Breast epithelium (tissue), 4 donors: ENCODE measurements at places on chromosomes 11 and 22. TPM values are rescaled to one million over a fixed set of nuclear protein-coding genes. Genes with fewer than 3 reads are reported as not detected.

- no peaks in the 10 kb centered on the region for H3K4me1 ChIP-seq
- no peak overlapping the region for H3K4me3 ChIP-seq
- no peak overlapping the region for H3K27ac ChIP-seq
Observed at GRCh38 chr11:82960779-82961143, 59.2 kb downstream of the DDIAS start.

DNA sequence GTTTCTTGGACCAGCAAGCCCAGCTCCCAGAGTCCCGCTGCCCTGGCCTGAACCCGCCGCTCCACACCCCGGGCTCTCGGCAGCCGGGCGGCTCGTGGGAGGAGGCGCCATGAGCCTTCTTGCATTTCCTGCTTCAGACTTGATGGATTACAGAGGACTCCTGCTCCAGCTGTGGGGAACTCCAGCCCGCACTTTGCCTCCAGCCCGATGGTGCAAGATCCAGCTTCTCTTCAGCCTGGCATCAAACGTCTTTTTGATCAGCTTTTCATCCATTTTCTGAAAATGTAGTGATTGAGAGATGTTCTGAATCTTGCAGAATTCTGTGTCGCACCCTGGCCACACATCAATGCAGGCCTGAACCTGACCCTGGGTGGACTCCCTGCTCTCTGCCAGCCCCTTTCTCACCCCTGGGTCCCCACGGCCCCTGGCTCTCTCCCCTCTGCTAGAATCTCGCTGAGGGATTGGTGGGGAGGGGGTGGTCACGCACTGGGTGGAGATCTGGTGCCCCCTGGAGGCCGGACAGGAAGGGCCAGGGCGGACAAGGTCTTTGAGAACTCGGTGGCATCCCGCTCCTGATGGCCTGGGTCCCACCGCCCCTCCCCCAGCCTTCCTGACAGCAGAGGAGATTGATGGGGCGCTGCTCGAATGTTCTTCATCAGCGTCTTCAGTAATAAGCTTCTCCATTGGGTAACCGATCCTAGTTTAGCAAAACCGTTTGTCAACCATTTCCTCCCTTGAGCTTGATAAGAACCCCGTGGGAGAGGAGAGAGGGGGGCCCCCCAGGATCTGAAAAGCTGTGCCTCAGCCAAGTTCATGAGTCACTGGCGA lies 12.1 kb upstream of the NFAM1 start:
- H3K4me1 ChIP-seq: peaks cover 11% of the 10 kb centered on the region
- no peaks in the 10 kb centered on the region for H3K27me3 ChIP-seq
- H3K36me3 ChIP-seq: no peaks in the 10 kb centered on the region

GRCh38 chr11:104049116-104049515 lies 12.7 kb downstream of the DDI1 start:
- no peak overlapping the region for H3K4me3 ChIP-seq
- H3K27me3 ChIP-seq: no peaks in the 10 kb centered on the region
- no peaks in the 10 kb centered on the region for H3K36me3 ChIP-seq
- H3K27ac ChIP-seq: no peak overlapping the region
- no peak for DNase-seq

- H3K27me3 ChIP-seq: no peaks in the 10 kb centered on the region
- peaks cover 6% of the 10 kb centered on the region for H3K4me1 ChIP-seq
- H3K4me3 ChIP-seq: no peak overlapping the region
- H3K27ac ChIP-seq: peak overlapping the region; percentile 12
- H3K36me3 ChIP-seq: no peaks in the 10 kb centered on the region
- DNase-seq: no peak
Observed at GRCh38 chr11:45041596-45041995, 90.9 kb upstream of the TP53I11 start.

- H3K4me3 ChIP-seq: no peak overlapping the region
- no peak for DNase-seq
- no peaks in the 10 kb centered on the region for H3K27me3 ChIP-seq
- H3K27ac ChIP-seq: no peak overlapping the region
- no peaks in the 10 kb centered on the region for H3K36me3 ChIP-seq
Observed at GRCh38 chr11:103681855-103682254, 354.6 kb upstream of the DDI1 start.

DNA sequence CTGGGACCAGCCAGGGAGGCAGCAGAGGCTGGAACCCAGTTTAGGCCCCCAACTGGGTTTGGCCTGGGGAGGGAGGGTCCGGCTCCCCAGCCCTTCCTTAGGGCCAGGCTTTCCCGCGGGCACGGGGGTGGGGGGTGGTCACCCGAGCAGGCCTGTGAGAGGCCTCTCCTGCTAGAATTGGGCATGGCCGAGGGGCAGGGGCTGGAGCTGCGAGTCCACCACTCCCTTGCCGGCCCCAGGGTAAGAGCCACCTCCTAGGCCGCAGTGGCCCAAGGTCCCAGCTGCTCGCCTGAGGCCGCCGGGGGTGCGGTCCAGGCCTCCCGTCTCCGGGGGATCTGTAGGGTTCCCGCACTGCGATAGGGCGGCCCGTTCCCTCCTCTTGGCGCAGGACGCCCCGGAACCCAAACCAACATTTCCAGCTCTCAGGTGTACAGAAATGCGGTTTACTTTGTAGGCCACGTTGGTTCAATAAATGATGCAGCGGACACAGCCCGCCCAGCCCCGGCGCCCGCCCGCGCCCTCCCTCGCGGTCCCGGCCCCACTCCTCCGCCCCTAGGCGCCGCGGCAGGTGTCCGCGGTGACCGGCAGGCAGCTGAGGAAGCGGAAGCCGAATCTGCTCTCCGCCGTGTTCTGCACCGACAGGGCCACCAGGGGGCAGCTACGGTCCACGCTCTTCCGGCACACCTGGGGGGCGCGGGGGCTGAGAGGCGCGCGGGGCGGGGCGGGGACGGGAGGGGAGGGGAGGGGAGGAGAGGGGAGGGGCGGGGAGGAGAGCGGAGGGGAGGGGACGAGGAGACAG lies 5.9 kb downstream of the LMNTD2 start:
- no peak for DNase-seq
- no peaks in the 10 kb centered on the region for H3K36me3 ChIP-seq
- H3K4me1 ChIP-seq: peaks cover 5% of the 10 kb centered on the region
- peak overlapping the region; percentile 53 for H3K4me3 ChIP-seq

- H3K36me3 ChIP-seq: no peaks in the 10 kb centered on the region
- H3K27me3 ChIP-seq: no peaks in the 10 kb centered on the region
- no peak for DNase-seq
- no peak overlapping the region for H3K4me3 ChIP-seq
Observed at GRCh38 chr22:44000123-44000522, 24.0 kb upstream of the PARVB start.

GRCh38 chr11:4704054-4704789 lies at the start of gene MMP26:
MMP26 (plus strand) TSS chr11:4704784.
- H3K4me3 ChIP-seq: no peak within 1 kb of the TSS
- no peak within 1 kb of the TSS for H3K27ac ChIP-seq
- no peaks in the 10 kb centered on the region for H3K4me1 ChIP-seq
- DNase-seq: no peak
- no peaks in the 10 kb centered on the region for H3K27me3 ChIP-seq

DNA sequence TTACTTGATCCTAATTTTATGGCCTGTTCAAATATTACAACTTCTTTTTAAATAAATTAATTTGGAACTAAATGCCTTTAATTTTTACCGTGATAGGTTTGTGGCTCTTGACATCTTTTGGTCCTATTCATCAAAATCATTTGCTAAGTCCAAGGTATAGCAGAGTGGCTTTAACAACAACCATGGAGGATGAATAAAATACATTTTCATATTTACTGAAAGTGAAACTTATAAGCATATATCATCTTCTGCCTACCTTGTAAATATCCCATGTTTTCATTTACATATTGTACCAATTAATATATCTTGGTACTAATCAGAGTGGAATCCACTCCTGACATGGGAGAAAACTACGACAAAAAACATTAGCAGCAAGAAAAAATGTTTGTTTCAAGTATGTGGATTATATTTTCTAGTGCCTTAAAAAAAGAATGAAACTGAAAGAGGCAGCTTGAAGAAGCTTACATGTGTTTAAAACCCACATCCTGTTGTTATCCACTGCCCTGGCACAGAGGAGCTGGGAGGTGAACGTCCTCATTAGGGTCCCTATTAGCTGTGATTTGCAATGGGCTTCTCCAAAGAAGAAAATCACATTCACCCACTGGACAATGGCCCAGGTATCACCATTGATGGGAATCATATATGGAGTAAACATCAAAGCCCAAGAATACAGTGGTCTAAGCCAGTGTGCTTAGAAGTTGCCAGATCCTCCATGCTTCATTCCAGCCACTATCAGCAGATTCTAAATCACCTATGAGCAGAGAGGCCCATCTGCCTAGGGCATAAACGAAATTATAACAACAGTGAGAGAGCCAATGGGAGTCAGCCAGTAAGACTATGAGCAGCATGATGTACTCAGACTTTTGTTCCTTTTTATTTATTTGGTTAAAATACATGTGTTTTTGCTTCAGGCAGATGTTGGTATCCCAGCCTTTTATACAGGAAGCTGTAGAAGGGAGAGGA lies 84.7 kb downstream of the MAML2 start:
- peak overlapping the region; percentile 84 for H3K27ac ChIP-seq
- H3K27me3 ChIP-seq: no peaks in the 10 kb centered on the region
- peak overlapping the region; percentile 31 for H3K4me3 ChIP-seq

- H3K4me1 ChIP-seq: no peaks in the 10 kb centered on the region
- no peak for DNase-seq
- no peaks in the 10 kb centered on the region for H3K27me3 ChIP-seq
- no peak overlapping the region for H3K4me3 ChIP-seq
- no peak overlapping the region for H3K27ac ChIP-seq
Observed at GRCh38 chr11:78085972-78086371, 6.3 kb upstream of the NDUFC2 start.

GRCh38 chr11:69497221-69497787 lies 15.8 kb downstream of the LINC01488 start:
- peaks cover 7% of the 10 kb centered on the region for H3K4me1 ChIP-seq
- no peaks in the 10 kb centered on the region for H3K27me3 ChIP-seq
- H3K4me3 ChIP-seq: peak overlapping the region; percentile 6

- no peaks in the 10 kb centered on the region for H3K4me1 ChIP-seq
- peaks cover 3% of the 10 kb centered on the region for H3K36me3 ChIP-seq
- H3K4me3 ChIP-seq: no peak overlapping the region
- no peak overlapping the region for H3K27ac ChIP-seq
- no peaks in the 10 kb centered on the region for H3K27me3 ChIP-seq
- DNase-seq: no peak
Observed at GRCh38 chr11:3732671-3733436, 61.7 kb upstream of the CHRNA10 start.

DNA sequence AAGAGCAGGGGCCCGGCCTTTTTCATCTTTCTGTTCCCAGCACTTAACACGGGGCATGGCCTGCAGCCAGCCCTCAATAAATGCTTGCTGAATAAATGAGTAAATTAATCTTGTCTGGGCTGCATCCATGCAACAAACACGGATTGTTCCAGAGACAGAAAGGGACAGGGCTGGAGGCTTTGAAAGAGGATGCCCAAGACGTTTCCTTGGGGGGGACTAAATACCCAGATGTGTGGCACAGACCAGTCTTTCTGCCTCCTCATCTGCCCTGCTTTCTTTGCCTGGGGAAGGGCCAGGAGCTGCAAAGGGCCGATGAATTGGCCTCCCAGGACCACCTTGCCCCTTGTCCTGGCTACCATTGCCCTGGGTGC lies 40.4 kb downstream of the SHISAL1 start:
- no peaks in the 10 kb centered on the region for H3K27me3 ChIP-seq
- no peaks in the 10 kb centered on the region for H3K4me1 ChIP-seq
- H3K27ac ChIP-seq: no peak overlapping the region
- no peak for DNase-seq

GRCh38 chr11:120710354-120711131 lies 199.0 kb downstream of the GRIK4 start:
- H3K27ac ChIP-seq: peak overlapping the region; percentile 29
- DNase-seq: no peak
- no peaks in the 10 kb centered on the region for H3K27me3 ChIP-seq
- H3K4me1 ChIP-seq: peaks cover 6% of the 10 kb centered on the region
- no peaks in the 10 kb centered on the region for H3K36me3 ChIP-seq

DNA sequence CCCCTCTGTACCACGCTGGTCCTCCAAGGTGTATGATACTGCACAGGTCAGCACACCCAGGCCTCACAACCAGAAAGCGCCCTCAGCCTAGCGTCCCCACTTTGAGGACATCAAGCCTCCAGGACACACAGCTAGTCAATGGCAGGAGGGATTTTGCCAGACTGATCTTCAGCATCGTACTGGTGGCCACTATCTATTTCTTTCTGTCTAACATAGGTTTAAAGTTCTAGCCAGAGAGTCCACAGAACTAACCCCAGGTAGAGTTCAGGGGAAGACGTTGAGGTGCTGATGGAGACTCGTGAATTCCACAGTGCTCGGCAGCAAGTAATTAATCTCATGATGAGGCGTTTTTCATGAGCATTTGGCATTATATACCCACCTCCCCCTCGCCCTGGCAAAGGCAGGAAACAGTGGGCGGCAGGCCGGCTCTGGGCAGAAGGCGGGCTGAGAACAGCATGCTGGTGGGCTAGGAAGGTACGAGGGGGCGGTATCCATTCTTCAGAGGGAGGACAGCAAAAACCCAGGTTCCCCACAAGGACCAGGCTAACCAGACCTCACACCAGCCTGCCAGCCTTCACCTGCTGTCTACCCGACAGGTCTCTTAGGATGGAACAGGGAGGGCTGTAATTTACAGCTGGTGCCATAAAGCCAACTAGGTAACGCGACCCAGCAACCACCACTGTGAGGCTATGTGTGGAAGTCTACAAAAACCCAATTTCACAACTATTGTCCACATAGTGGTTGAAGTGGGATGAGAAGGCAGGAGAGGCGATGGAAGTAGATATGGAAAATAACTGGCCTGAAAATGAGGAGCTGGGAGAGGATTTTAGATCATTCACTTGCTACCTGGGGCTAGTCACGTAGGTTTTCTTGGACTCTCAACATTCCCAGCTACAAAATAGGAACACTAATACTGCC lies 18.5 kb downstream of the MYH9 start:
- H3K27ac ChIP-seq: peak overlapping the region; percentile 92
- H3K4me1 ChIP-seq: peaks cover 90% of the 10 kb centered on the region
- H3K4me3 ChIP-seq: peak overlapping the region; percentile 18
- H3K36me3 ChIP-seq: no peaks in the 10 kb centered on the region

GRCh38 chr22:39900306-39901227 lies at the start of gene GRAP2:
GRAP2 (plus strand) TSS chr22:39901084; CDS start chr22:39947107, 46,023 bp downstream.
- H3K36me3 ChIP-seq: no peaks in the 10 kb centered on the region
- no peak for DNase-seq
- H3K27me3 ChIP-seq: no peaks in the 10 kb centered on the region
- H3K4me1 ChIP-seq: no peaks in the 10 kb centered on the region
- no peak within 1 kb of the TSS for H3K4me3 ChIP-seq

MS4A3 gene
- total RNA-seq: not detected

SLC22A6 gene
- not detected for total RNA-seq

WBP2NL gene
- total RNA-seq: 0.96 TPM

SLC25A17 gene
- total RNA-seq: 18.1 TPM

GRM5 gene
- 0.33 TPM for total RNA-seq

CARD16 gene
- 3.7 TPM for total RNA-seq

C11orf91 gene
- total RNA-seq: not detected

TST gene
- 51.1 TPM for total RNA-seq
